Thyroid gland (tissue), 4 donors: ENCODE measurements at places on chromosomes 13 and 19.

DNA sequence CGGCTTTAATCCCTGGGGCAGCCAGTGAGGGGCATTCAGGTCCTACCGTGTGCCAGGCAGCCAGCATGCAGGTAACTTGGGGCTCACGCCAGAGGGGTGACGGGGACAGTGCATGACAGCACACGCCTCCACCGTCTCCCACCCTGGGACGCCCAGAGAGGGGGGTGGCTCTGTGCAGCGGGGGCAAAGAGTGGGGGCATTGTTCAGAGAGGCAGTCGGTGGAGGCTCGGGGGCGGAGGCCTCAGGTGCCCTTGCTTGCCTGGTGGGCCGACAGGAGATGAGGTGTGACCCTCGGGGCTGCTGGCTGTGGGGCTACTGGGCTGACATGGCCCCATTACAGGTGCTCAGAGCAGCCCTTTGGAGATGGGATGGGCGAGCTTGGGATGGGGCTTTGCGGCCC lies 18.4 kb downstream of the PLIN4 start:
- DNase-seq, result no peak

DNA sequence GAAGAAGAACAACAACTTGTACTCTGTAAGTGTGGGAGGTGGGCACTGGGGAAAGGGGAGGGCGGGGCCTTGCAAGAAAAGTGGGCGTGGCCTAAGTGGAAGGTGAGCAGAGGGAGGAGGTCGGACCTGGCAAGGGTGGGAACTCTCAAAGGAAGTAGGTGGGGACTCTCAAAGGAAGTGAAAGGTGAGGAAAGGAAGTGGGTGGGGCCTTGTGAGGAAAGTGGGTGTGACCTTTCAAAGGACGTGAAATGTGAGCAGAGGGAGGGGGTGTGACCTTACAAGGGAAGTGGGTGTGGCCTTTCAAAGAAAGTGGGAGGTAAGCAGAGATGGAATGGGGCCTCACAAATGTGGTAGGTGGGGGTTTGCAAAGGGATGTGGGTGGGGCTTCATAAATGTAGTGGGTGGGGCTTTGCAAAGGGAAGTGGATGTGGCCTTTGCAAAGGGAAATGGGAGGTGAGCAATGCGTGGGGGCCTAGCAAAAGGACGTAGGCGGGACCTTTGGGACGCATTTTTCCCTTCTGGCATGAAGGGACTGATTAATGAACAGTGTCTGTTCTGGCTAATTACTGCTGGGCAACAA lies 25.9 kb downstream of the ACSBG2 start:
- DNase-seq, result no peak

DNA sequence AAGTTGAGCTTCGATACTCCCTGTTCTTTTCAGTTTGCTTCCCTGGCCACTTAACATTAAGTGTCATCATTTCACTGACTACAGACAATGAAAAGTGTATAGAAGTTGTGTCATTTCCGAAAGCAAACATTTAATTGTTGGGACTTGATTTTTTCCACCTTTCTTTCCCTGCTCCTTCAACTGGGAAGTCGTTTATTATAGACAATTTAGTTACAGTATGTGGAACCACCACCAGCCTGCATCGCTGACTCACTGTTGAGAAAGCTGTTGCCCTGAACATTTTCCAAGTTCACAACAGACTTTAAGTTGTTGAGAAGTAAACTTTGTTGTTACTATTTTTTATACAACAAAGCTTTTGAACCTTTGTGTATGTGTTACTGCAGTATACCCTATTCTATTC lies 788.4 kb upstream of the PRR20A start:
- DNase-seq, result no peak

- DNase-seq, result no peak
These were observed 112.5 kb downstream of the COG6 start for GRCh38 chr13:39767791-39768517.

DNA sequence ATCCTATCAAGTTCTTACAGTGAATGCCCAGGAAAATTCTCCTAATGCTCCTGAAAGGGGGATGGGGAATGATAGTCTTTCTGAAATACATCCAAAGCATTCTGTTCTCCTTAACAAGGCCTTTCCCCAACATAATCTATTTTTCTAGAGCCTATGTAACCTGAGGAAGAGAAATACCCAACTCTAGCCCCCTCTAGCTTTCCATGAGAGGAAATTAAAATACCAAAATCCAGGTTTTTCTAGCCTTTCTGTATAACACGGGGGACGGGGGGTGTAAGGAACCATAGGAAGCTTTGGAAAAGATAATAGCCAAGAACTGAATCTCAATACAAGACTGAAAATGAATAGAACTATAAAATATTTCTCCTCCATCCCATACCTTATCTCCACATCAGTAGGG lies 815.9 kb downstream of the SLITRK6 start:
- no peak for DNase-seq
